ENCODE measurements at places on chromosomes 2 and 18.

DNA sequence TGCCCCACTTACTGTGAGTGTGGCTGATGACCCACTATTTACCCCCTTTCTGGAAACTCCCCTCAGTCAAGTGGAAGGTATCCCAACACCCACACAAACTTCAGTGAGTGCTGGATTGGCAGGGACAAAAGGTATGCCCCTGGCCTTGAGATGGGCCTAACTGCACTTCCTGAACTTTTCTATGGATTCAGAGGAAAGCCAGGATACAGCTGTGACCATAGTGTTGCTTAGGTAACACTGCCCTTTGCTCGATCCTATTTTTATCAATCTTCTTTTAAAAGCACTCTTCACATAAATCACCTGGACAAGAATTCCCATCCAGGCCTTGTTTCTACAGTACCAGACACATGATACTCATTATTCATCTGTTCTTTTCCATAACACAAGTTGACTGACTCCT, 671.5 kb upstream of the SLC8A1 start:
- DNase-seq = no peak

- no peak for DNase-seq
Observed at GRCh38 chr2:153474876-153475435, 3.6 kb downstream of the RPRM start.

- DNase-seq = no peak
Observed at GRCh38 chr18:59388817-59389216, 29.8 kb upstream of the LMAN1 start.

GRCh38 chr2:30975156-30975555, 163.1 kb downstream of the GALNT14 start:
- DNase-seq = no peak

- peak; percentile 53 for DNase-seq
Observed at GRCh38 chr2:98479959-98480524, 35.4 kb downstream of the INPP4A start.

DNA sequence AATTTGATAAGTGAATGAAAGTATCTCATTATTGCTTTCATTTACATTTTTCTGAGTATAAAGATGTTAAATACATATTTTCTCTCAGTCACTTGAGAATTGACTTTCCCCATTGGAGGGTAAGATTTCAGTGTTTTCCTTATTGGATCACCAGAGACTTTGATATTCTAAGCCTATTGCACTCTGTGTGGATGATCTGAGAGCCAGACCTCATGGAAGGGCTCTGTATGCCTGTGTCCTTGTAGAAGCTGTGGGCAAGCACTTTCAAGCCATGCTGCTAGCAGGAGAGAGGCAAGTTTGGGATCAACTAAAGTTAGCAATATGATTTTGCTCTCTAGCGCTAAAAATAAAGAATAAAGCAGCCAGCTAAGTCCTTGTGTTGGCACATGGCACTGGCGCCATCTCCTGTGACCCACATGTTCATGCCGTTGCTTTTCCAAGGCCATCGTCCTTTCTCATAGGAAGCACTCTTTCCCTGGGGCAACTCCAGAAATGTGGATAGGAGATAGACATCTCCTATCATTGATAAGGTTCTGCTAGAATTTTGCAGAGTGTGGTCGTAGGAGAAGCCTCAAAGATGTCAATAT, 72.6 kb downstream of the AOX1 start:
- no peak for DNase-seq

- no peak for DNase-seq
Observed at GRCh38 chr2:34147780-34148179, 548.7 kb upstream of the FAM98A start.

DNA sequence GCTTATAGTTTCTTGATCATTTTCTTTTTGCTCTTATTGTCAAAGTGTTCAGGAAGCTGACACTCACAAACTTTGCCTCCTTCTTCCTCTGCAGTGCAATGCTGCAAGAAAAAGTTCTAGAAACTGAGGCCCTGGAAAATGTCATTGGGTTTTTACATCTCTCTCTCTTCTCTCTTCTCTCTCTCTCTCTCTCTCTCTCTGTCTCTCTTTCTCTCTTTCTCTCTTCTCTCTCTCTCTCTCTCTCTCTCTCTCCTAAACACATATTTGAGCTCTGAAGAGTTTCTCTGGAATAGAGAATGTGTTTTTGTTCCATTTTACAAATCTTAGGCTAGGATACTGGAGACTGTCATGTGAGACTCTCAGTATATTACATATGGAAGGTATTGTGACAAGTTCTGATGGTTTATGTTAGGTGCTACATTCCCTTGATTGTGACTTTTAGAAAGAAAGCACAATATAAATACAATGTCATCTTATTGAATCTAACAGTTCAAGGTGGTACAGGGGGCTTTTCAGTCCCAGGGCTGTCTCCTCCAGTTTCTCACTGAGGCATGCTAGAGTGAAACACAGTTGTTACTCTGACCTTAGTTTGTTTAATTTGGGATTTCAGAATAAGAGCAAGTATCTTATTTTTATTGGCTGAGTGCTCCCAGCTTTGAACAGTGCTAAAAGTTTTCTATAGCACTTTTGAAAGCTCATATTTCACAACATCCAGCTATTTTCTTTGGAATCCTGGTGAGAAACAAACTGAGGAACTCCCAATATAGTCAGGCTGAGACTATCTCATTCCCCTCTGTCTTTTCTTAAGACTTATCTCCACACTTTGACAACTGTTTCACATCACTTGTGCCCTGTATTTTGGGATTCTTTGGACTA, 41.4 kb upstream of the EHBP1 start:
- DNase-seq = no peak

DNA sequence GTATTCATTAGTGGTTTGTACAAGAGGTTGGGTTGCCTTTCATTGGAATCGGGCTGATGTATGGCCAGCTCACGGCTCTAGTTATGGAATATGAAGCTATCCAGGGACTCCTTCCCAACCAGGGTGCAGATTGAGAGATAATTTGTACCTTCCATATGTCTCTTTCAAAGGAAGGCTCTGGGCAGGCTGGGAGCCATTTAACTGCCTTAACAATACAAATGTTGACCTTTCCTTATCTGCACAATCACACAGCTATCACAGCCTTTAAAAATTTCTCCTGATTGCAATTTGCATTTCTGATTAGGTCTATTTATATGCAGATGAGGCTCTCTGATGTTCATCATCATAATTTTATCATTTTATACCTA, 58.7 kb downstream of the MYO3B start:
- no peak for DNase-seq

DNA sequence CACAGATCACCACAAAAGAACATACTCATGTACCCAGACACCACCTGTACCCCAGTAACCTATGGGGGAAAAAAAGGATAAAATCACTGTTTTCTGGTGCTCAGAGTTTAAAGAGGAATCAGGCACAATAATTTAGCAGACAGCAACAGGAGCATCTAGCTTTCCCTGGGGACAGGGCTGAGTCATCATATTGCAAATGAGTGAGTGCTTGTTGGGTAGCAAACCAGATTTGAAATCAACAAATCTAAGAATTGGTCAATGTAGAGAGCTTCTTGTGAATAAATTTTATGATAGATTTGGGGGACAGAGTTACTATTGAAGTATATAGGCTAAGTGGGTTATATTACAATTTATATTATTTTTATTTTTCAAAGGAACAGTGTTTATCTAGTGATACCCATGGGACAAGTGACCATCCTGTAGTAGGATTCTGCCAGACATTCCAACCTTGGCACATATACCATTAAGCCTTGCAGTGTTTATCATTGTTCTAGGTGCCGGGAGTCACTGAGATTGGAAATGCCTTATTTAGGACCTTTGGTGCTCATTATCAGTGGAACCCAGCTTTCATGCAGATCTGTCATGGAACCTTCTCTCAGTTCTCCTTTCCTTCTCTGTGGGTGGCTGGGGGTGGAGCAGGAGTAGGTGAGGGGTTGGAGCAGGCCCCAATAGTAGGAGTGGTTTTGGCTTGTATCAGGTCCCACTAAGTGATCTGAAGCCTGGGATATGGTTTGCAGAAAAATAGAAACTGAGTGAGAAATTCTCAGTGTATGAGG, 117.2 kb downstream of the CERS6 start:
- no peak for DNase-seq

GRCh38 chr2:62473246-62473827, 32.7 kb downstream of the TMEM17 start:
- DNase-seq = no peak

- no peak for DNase-seq
Observed at GRCh38 chr2:118457951-118458350, 369.7 kb downstream of the INSIG2 start.

- DNase-seq = peak; percentile 76
Observed at GRCh38 chr2:108621087-108621559, 86.9 kb downstream of the LIMS1 start.

- DNase-seq = no peak
Observed at GRCh38 chr2:68367953-68368653, 3.0 kb downstream of the PLEK start.

DNA sequence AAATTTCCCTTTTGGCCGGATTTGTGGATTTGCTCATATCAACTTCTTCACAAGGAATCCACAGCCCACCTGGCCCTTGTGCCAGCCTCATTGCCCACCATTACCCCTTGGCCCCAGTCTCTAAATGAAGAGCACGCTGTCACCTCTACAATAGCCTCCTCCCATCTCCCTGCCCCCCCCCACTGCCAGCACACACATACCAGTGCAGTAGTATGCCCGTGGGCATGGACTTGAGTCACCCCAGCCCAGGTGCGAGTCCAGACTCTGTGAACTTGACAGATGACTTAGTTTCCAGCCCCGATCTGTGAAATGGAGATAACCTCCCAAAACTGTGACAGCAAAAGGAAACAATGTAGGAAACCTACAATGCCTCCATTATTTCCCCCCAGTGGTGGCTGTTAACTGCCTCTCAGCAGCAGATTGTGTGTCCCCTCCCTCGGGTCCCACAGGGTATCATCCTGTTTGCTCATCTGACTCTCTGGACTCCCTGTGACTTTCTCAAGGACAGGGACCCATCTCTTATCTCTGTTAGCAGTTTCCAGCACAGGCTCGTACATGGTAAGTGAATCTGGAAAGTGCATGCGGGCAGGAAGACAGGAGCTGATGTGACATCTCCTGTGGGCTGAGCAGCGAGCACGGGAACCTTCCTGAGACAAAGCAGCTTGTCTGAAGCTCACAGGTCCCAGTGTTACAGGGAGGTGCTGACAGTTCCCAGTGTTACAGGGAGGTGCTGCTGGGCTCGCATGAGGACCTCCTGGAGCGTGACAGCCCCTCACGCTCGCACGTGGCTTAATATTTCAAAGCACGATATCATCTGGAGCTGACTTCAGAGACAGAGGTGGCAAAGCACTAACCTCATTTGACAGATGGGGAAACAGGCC, 4.2 kb upstream of the TMEM185B start:
- peak; percentile 40 for DNase-seq

DNA sequence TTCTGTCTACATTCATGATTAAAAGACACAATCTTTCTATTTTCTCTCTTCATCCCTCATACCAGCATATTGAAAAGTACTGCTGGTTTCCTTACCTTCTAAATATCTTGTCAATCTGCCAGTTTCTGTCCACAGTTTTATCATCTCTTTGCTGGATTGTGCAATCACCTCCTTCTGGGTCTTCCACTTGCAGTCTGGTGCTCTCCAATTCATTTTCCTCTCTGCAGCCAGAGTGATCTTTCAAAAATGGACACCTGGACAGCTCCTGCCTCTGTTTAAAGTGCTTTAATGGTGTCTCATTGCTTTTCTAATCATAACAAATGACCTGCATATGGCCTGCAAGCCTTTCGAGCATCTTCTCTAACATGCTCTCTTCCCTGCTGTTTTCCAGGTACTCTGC, 94.0 kb downstream of the C1QL2 start:
- no peak for DNase-seq

DNA sequence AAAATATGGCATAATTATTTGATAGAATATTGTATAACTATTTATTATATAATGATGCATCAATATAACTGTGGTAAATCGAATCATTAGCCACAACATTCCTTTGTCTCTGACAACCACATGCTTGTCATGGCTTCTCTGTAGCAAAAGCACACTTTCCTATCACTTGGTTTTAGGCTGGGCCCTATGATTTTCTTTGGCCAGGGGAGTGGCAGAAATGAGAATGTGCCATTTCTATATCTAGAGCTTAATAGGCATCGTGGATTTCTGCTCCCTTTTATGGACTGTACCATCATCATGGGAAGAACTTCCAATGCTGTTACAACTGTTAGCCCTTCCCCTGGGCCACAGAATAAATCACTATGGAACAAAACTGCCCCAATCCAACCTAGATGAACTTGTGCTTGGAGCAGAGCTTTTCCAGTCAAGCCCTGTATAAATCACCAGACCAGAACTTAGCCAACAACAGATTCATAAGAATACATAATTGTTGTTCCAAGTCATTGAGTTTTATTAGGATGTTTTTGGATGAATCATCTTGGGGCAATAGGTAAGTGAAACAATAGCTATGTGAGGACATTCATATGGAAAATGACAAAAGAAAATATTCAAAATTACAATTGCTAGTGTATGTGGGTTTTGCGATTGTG, 715.8 kb downstream of the ERBB4 start:
- no peak for DNase-seq

DNA sequence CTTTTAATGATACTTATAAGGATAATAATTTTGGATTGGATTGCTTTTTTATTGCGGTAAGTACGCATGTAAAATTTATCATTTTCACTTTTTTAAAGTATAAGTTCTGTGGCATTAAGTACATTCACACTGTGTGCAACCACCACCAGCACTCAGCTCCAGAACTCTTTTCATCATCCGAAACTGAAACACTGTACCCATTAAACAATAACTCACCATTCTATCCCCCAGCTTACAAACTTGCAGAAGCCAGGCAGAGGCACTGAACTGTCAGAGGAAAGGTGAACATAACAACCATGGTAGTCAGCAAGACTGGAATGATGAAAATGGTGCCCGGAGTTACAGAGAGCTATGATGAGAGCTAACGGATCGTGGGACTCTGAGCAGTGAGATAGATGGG, 465.9 kb downstream of the ADCYAP1 start:
- no peak for DNase-seq

DNA sequence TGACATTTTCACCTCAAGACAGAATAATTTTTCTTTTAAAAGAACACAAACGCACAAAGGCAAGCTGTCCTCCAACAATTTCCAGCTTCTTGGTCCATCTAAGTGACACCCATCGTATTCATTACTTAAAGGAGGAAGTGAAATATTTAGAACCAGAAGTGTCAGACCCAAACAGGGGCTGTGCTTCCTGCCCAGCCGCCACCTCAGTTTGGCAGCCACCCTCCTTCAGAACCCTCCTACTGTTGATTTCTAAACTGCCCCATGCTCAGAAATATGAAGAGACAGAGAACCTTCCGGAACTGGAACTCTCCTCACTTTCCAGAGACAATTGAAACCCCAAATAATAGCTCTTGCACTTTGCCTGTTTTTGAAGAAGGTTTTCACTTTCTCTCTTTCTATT, 734.8 kb upstream of the SALL3 start:
- no peak for DNase-seq

DNA sequence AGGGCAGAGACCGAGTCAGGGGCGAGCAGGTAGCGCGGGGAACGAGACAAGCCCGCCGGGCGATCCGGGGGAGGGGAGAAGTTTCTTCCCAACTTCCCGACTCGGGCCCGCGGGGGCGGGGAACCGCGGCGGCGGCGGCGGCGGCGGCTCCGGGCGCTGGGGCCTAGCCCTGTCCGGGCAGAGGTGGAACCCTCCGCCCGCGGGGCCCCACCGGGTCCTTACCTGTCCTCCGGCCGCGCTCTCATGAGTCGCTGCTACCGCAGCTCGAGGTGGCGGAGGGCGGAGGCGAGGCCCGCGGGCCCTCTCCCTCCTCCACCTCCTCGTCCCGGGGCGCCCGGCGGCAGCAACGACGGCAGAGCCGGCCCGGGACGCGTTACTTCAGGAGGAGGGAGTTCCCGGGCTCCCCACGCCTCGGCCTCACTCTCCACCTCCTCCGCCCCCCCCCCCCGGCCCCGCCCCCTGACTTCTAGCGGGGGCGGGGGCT, at the start of gene YES1:
Gene YES1, minus strand, starts transcription at position 351 of the 484 bp plus-strand sequence. CDS start 55,415 bp downstream, outside the sequence.
- DNase-seq = peak; percentile 66
